ENCODE measurements at places on chromosomes 6 and 20.

DNA sequence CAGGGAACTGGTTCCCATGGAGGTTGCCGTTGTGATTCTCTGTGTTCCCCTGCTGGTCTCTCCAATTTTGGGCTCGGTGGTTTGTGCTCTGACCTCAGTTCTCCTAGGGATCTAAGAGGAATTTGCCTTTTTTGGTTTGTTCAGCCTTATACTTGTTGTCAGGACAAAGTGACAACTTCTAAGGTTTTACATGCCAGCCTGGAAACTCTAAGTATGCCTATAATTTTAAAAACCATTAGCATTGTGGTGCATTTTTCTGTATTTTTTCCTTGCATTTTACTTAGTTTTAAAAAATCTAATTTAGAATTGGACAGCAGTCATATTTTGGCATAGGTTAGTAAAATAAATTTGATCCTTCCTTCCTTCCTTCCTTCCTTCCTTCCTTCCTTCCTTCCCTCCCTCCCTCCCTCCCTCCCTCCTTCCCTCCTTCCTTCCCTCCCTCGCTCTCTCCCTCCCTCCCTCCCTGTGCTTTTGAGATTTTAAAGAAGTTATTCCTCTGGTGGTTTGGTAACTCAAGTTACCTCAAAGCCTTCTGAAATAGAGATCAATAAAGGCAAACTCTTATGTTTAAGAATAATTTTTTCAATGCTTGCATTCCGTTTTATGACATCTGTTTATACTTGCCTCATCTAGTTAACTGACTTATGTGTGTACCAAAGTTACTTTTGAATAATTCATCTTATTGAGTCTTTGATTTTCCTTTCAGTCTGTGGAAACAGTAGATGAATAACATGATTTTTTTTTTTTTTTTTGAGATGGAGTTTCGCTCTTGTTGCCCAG lies 141.3 kb upstream of the RGS17 start:
- no peak for DNase-seq

DNA sequence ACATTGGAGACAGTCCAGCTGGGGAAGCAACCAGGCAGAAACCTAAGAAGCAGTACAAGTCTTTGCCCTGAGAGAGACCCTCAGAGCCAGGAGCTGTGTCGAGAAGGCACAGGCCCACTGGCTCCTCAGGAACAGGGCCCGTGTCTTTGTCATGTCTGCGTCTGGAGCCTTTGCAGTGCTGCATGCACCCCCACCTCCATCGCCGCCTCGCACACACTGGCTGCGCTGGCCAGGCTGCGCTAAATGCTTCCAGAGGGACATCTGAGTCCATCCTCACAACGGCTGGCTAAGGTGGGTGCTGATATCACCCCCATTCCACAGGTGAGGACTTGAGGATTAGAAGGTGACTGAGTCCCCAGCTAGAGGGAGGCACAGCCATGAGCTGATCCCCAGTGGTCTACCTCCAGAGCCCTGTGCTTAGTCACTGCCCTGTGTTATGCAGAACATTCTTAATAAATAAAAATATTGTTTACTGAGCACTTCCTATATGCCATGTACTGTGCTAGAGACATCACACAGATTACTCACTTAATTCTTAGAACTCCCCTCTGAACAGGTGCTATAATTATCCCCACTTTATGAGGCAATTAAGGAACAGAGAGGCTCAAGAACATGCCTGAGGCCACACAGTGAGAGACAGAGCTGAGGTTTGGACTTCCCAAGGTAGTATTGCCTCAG lies 27.6 kb downstream of the GABRR2 start:
- no peak for DNase-seq

GRCh38 chr6:156464100-156464878 lies 312.9 kb upstream of the ARID1B start:
- no peak for DNase-seq

- DNase-seq: no peak
These were observed 68.5 kb downstream of the TRMT11 start for GRCh38 chr6:126054802-126055201.

GRCh38 chr6:147390909-147391536 lies 117.5 kb upstream of the SAMD5 start:
- no peak for DNase-seq

- no peak for DNase-seq
These were observed 69.7 kb upstream of the SYNCRIP start for GRCh38 chr6:85712346-85712745.

GRCh38 chr6:108716801-108717791 lies 131.1 kb upstream of the ARMC2 start:
- no peak for DNase-seq

DNA sequence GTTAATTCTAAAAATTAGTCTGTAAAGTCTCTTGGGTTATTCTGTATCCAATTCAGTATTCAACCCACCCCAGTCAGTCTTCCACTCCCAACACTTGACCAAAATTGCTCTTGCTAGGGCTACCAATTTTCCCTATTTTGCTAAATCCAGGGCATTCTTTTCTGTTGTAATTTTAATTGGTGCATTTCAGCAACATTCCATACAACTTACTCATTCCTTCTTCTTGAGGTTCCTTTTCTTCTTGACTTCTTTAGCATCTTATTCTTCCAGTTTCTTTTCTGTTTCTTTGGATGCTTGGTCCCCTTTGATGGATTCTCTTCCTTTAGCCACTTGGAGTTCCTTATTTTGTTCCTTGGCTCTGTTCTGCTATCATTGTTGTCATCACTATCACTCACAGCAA lies 11.2 kb upstream of the GRM1 start:
- DNase-seq: no peak

- no peak for DNase-seq
These were observed at the start of gene SLC26A8 for GRCh38 chr6:36023996-36024795. SLC26A8 (minus strand) TSS chr6:36024641; CDS start chr6:36019707, 4,934 bp downstream.

GRCh38 chr20:63290136-63290676 lies 2.8 kb upstream of the COL20A1 start:
- DNase-seq: no peak

GRCh38 chr6:23269436-23269835 lies 700.1 kb downstream of the HDGFL1 start:
- DNase-seq: no peak

DNA sequence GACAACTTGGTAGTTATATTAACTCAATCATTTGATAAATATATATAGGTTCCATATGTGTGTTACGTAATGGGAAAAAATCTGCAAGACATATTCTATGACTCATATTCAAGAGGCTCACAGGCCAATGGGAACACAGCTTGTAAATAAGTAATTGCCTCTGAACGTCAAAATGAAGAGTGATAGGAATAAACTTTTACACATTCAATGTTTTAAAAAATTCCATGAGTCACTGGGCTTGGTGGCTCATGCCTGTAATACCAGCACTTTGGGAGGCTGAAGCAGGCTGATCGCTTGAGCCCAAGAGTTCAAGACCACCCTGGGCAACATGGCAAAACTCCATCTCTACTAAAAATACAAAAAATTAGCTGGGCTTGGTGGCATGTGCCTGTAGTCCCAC lies 209.4 kb upstream of the MCHR2 start:
- no peak for DNase-seq

GRCh38 chr20:54000262-54000661 lies 70.1 kb downstream of the BCAS1 start:
- no peak for DNase-seq

- DNase-seq: no peak
These were observed 75.0 kb downstream of the NOL4L start for GRCh38 chr20:32510120-32510600.

DNA sequence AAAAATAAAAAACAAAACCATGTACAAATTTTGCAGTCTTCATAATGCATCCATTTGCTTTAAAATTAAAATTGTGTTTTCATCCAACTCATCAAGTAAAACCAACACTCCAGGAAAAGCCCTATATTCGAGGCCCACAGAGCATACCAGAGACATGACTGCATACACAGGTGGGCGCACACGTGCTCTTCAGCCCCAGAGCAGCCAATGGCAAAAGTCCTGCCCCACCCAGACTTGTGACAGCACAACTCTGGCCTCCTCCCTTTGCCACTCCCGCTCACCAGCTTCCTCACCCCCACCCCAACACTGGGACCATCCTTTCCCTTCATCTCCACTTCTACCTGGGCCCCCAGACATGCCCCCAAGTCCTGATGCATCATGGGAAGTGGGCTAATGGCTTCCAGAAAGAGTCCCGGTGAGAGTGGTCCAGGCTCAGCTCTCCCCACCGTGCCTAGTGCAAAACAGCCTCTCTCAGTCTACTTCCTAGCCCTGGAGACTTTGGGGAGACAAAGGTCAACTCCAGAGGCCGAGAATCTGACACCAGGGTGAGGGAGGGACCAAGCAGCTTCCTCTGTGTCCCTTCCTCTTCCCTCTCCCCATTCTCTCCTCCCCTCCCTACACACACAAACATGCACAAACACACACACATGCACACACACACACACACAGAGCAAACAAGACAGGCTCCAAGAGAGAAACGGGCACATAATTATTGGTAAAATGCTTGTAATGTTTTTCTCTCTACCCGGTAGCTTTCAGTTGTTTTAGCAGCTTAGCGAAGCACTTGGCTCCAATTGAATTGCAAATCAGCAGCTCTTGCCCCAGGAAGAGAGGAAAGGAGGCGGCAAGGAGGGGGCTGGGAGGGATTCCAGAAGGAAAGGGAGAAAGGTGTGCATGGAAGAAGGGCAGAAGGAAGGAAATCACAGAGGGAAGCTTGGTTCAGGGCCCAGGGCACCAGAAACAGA lies 14.3 kb downstream of the GRM4 start:
- DNase-seq: no peak

DNA sequence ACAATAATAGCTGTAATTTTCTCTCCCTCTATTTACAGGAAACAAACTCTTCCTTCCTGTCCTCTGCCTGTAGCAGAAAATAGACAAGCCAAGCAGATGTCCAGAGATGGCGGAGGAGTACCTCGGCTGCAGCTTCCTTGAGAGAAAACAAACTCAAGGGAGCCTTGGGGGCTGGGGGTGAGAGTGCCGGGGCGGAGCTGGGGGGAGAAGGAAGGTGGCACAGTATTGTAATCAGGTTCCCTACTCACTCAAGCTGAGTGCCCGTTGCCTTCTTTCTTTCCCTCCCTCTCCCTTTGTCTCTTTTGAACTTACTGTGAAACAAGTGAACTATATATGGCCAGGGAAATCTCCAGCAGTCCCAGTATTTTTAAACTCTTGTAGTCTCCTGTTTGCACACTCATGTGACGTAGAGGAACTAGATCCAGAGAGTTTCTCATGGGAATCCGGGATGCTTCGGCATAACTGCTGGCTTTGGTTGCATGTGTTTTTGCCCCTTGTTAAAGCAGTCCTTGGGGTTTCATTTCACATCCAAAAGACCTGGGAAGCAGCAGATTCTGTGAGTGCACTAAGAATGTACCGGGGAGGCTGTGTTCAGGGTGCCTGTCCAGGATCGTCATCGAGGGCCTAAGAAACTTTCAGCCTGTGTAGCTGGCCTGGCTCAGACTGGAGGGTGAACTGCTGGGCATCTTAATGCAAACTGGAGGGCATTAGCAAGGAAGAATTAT lies 44.6 kb upstream of the HDDC2 start:
- no peak for DNase-seq

- DNase-seq: no peak
These were observed 85.7 kb upstream of the AGPAT4 start for GRCh38 chr6:161359618-161359945.

- no peak for DNase-seq
These were observed 121.2 kb downstream of the MMUT start for GRCh38 chr6:49341869-49342268.

GRCh38 chr20:61391812-61392520 lies 139.9 kb downstream of the CDH4 start:
- DNase-seq: no peak

DNA sequence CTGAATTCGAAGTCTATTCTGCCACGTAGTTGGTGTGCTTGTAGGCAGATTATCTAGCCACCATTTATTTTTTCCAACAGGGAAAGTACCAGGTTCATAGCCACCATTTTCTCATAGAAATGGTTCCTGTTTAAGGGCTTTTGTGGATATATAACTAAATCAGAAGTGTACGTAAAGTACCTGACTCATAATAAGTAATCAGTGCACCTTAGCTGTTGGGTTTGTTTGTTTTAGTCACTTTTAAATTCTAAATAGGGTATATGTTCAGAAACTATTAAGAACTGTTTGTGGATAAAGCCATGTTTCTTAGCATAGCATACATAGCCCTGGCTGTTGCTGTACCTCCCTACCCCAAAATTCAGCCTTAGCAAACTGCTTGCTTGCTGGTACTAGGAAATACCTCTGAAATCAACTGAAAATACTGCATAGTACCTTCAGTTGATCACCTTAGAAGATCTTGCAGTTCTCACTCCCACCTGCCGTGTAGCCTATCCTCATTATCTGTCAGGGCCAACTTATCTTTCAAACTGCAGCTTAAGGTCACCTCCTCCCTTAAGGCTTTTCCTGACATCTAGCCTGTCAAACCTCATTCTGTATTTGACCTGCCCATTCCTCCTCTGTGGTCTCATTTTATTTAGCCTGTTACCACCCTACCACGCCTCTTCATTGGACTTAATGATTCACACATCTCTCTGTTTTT lies 44.6 kb upstream of the COL10A1 start:
- DNase-seq: no peak

- no peak for DNase-seq
These were observed 58.1 kb downstream of the L3MBTL3 start for GRCh38 chr6:130076512-130076911.

GRCh38 chr20:14337400-14338171 lies at the start of gene FLRT3:
FLRT3 (minus strand) TSS chr20:14337612; CDS start chr20:14327506, 10,106 bp downstream.
- no peak for DNase-seq

DNA sequence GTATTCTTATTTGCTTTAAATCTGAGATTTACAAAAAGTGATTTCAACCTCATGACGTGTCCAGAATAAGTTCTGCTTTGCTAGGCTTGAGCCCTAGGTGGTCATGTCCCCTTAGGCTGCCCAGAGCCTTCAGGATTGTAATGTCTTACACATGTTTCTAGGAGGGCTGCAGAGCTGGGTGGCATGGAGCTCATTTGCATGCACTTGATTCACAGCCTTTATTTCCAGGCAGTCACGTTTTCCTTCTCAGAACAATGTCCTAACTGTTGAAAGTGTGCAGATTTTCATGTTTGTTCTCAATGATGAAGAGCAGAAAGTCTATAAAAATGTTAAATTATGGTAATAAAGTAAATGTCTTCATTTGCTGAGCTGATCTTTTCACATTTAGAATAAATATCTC lies 448.6 kb upstream of the SOX4 start:
- DNase-seq: no peak

DNA sequence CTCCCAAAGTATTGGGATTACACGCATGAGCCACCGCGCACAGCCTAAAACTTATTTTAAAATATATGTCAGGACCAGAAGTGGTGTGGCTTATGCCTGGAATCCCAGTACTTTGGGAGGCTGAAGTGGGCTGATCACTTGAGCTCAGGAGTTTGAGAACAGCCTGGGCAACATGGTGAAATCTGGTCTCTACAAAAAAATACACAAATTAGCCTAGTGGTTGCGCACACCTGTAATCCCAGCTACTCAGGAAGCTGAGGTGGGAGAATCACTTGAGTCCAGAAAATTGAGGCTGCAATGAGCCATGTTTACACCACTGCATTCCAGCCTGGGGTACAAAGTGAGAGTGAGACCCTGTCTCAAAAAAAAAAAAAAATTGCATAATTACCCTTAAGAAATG lies 13.7 kb downstream of the PXT1 start:
- DNase-seq: no peak
